ENCODE measurements at places on chromosomes 7 and 10.

DNA sequence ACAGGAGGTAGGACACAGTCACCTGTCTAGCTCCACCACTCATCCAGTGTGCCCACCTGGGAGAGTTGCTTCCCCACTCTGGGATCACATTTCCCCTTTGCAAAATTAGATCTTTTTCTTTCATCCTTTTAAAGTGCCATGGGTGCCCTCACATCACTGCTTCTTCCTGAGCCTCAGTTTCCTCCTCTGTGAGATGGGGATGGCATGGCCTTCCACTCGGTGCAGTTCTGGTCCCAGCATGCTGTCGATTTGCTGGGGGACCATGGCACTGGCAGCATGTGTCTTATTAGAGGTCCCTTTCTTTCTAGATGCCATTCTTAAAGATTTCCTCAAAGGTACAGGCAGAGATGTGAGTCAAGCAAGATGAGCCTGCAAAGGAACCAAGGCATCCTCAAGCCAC is 158.3 kb upstream of the ZMIZ1 start:
- DNase-seq: no peak

GRCh38 chr10:86165666-86166065 is 200.9 kb downstream of the GRID1 start:
- DNase-seq: no peak

DNA sequence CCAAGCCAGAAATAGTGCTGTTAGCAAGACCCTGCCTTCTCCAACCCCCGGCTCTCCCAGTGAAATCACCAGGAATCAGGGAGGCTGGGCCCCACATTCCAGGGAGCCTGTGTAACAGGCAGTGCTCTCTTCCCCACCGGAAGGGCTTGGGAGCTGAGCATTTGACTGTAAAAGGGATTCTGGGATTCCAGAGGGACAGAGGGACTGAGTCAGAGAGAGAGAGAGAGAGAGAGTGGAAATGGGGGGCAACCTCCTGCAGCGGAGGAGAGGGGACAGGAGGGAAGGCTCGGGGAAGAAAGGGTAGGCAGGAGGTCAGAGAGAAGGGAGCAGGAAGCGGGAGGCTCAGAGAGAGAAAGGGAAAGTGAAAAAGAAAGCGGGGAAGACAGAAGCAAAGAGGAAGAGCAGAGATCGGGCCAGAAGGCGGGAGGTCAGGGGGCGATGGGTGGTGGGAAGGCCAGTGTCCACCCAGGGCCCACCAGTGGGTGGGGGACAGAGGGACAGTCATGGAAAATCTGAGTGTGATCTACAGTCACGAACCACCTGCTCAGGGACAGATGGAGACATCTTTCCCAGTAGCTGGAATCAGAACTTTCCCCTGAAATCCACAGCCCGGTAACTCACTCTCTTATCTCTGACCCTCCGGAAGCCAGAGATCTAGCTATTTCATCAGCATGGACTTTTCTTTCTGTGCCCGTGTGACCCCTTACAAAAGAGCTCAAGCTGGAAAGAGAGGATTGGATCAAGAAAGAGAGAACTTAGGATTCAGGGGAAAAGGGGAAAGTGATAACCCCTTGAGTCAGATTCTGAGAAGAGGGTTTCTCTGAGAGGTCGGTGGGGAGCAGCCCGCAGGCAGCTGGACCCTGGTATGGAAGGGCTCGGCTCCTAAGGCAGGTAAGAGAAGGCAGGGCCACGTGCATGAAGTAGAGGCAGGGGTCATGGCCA is 4.6 kb upstream of the SERPINE1 start:
- no peak for DNase-seq

DNA sequence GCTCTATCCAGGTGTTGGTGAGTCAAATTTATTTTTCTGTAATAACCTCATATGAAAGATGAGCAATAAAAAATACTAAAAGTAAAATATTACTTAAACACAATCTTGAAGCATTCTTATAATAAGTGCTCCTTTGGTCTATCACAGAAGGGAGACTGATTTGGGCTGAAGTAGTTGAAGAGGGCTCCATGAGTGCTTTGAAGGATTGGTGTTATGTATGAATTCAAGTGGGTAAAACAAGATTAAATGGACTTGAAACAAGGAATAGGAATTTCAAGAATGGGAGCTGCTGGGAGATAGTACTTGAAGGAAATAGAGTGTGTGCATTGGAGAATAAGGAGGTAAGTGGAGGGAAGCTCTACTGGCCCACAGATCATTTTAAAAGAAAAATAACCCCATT is 7.3 kb upstream of the OR2A2 start:
- no peak for DNase-seq

- no peak for DNase-seq
Observed at GRCh38 chr7:76303202-76304147, 1.0 kb downstream of the HSPB1 start.

DNA sequence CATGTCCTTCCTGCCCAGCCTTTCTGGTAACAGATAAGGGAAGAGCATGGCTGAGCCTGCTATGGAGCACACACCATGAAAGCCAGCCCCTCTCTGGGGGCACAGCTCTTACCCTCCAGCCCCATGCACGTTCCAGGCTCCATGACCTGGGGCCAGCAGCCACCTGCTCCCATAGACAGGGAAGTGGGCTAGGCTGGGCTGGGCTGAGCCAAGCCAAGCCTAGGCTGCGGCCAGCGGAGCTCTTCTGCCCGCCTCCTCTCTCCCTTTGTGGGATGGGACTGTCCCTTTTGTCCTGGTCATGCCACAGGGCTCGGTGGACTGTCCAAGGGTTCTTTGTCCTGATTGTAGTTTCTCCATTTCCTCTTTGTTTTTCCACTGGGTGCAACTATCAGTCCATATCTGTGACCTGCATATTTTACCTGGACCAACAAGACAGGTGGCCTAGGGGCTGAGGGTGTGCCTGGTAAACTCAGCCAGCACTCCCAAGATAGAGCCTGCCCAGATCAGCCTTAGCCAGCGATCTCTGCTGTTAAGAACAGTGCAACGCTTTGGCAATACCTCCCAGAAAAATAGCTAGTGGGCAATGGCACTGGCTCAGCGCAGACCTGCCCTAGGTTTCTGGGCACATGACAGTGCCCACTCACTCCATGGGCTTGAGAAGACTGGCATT is 97.2 kb upstream of the BTBD16 start:
- DNase-seq: no peak

GRCh38 chr7:152086513-152086912 is 61.0 kb downstream of the GALNT11 start:
- no peak for DNase-seq

DNA sequence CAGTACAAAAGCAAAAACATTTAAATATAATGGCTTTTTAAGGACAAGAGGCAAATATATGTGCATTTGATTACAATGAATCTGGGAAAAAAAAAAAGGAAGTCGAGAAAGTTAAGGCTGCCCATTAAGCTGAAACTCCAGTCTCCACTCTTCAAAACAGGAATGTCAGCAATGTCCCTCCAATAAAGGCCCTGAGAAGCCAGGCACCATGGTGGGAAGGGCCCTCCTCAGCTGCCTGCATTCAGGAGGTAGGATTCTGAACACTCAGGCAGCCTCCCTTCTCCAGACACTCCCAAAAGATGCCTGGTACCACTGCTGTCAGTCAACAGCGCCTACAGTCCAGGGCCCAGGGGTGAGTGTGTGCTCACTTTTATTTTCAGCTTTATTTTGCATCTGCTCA is 121.3 kb upstream of the MGMT start:
- DNase-seq: no peak

GRCh38 chr10:63922468-63923284 is 401.5 kb downstream of the REEP3 start:
- no peak for DNase-seq

- DNase-seq: peak; percentile 11
Observed at GRCh38 chr7:8418629-8419245, 14.7 kb upstream of the NXPH1 start.

DNA sequence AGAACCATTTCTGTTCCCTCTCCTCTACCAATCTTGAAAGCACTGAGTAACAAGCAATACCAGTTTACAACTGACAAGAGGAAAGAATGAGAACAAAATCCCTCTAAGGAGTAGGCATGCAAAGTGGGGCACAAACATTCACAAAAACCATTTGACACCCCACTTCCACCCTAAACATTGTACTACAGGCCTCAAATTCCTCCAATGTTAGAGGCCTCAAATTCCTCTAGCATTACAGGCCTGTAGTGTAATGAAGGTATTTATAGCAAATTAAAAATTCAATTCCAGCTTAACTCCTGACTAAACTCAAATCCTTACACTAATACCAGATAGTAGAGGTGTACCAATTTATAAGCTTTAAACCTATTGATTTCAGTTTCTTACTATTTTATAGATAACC is 85.4 kb downstream of the SIRT1 start:
- DNase-seq: no peak

GRCh38 chr10:49123981-49124950 is 8.9 kb upstream of the VSTM4 start:
- DNase-seq: no peak

DNA sequence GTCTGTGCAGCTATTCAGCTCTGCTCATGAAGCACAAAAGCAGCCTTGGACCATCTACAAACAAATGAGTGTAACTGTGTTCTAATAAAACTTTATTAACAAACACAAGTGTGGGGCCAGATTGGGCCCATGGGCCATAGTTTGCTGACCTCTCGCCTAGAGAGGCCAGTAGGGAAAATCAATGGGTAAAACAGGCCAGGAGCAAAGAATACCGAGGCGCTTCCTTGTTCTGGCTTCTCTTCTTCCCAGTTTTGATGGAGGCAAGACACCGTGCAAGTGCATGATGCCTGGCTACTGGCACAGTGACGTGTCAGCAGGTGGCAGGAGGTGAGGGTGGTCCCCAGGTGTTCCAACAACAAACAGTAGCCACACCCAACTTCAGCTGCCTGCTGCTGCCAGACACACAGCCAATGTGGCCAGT is 94.3 kb upstream of the SDK1 start:
- no peak for DNase-seq

DNA sequence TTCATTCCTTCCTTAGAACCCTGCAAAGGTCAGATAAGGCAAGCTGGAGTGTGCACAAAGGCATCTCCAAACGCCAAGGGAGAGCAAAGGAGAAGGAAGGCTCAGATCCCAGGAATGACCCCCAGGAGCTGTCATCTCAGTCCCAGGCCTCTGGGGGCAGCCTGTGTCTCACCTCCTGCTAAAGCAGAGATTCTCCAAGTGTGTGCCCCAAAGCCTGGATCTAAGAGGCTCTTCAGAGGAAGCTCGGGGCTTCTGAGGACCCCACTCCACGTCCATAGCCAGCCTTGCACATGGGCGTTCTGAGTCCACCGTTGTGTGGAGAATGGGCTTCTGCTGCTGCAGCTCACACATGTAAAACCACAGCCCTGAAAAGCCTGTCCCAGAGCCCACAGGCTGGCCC is 5.1 kb upstream of the GRID1 start:
- DNase-seq: no peak

DNA sequence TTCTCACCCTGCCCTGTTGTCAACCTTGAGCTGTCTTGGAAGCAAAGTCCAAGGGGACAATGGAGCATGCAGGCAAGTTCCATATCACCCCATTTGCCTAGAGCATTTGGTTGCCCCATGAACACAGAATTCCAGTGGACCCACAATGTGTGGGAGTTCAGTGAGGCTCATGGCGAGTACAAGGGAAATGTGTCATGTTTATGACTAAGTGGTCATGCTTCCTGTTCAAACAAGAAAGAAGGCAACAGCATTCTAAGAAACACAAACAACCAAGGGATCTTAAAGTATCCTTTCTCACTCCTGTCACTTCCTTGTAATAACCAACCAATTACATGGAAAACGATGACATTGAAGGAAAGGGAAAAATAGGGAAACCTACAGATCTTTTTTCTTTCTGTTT is 513.0 kb downstream of the INHBA start:
- DNase-seq: no peak

GRCh38 chr7:96331775-96332174 is 9.9 kb upstream of the SLC25A13 start:
- DNase-seq: no peak

DNA sequence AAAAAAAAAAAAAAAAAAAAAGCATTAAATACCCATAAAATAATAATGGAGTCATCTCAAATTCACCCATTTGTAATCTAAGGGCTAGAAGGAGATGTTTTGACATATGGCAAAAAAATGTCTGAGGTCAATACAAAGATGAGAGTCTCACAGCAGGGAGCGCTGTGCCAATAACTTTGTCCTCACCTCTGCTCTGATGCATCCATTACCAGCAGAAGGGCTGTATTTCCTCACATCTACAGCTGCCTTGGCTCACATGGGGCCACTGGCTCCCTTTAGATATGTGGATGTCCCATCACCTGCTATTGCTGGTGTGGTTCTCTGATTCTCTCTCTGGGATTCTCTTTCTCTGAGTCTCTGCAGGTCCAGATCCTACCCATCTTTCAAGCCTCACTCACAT is 90.3 kb upstream of the FAM133B start:
- no peak for DNase-seq
